ENCODE measurements at places on chromosomes 3 and 15. TPM values are rescaled to one million over a fixed set of nuclear protein-coding genes. Genes with fewer than 3 reads are reported as not detected.

- no peak for DNase-seq
Observed at GRCh38 chr3:146682171-146682570, 77.0 kb upstream of the PLSCR5 start.

SIN3A gene
- 11.7 TPM for total RNA-seq

GRCh38 chr3:56655709-56656108 is 27.4 kb downstream of the TASOR start:
- DNase-seq = no peak

- DNase-seq = no peak
Observed at GRCh38 chr3:51622413-51622812, 48.6 kb upstream of the TEX264 start.

DNA sequence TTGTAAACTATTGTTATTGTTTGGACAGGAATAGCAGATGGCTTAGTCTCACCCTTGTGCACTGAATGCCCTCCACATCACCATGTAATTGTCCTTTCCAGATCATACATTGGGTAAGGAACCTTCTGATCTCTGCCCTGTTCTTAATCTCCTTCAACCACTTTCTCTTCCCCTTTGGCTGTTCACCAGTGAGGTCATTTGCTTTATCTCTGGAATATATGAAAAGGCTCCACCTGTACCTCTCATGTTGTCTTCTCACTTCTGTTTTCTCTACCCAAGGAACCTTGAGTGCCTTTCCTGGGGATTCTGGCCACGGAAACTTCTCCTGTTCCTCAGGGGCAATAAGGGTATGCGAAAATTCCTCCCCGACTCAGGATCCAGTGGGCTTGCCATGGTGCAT is 28.5 kb downstream of the MCTP2 start:
- DNase-seq = no peak

MYZAP gene
- total RNA-seq = 0.72 TPM

- DNase-seq = no peak
Observed at GRCh38 chr15:55255714-55256113, 33.9 kb downstream of the RAB27A start.

DNA sequence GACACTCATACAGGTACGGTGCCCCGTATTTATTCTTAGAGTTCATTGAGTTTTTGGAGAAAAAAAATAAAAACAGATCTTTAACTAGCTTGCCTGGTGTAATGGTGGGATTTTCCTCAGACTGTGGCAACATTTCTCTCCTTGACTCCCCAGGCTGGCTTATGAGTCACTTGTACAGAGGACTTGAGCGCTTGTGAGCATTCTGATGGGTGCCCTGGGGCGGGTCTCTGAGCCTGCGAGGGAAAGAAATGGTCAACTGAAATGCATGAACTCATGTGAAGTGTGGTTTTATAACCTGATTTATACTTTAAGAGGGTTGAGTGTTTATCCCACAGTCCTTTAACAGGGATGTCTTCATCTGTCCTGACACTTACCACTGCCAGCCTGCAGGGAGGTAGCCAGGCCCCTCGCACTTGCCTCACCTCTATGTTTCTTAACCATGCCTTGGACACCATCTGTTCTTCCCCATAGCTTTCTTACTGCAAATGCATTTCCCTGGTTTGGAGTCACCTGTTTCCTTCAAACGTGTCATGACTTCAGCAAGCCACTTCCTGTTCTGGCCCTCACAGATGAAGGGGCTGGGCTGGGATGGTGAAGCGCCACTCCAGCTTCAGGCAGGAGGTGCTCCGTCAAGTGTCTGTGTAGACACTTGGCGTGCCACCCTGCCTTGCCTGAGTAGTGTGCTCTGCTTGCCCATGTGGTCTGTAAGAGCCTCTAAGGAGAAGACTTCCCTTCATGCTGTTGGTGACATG is 118.7 kb downstream of the PDE8A start:
- DNase-seq = no peak
